ENCODE measurements at places on chromosomes 3 and 15. TPM values are rescaled to one million over a fixed set of nuclear protein-coding genes. Genes with fewer than 3 reads are reported as not detected.

The ARPIN gene
- polyA plus RNA-seq, result 27.1 TPM

The LRRC15 gene
- polyA plus RNA-seq, result not detected

The FAM3D gene
- polyA plus RNA-seq, result 0.20 TPM

The GOLGA6L7 gene
- 0.30 TPM for polyA plus RNA-seq

The PDZRN3 gene
- 56.4 TPM for polyA plus RNA-seq

The CATSPER2 gene
- polyA plus RNA-seq, result 10.0 TPM

The UBE3A gene
- 97.4 TPM for polyA plus RNA-seq

The GOLGA6A gene
- polyA plus RNA-seq, result not detected

The CFAP100 gene
- 2.1 TPM for polyA plus RNA-seq

The UQCRC1 gene
- polyA plus RNA-seq, result 124 TPM

The CTXN2 gene
- polyA plus RNA-seq, result not detected

The LSMEM2 gene
- 0.27 TPM for polyA plus RNA-seq

The ERC2 gene
- 1.2 TPM for polyA plus RNA-seq

The PTH1R gene
- 194 TPM for polyA plus RNA-seq

DNA sequence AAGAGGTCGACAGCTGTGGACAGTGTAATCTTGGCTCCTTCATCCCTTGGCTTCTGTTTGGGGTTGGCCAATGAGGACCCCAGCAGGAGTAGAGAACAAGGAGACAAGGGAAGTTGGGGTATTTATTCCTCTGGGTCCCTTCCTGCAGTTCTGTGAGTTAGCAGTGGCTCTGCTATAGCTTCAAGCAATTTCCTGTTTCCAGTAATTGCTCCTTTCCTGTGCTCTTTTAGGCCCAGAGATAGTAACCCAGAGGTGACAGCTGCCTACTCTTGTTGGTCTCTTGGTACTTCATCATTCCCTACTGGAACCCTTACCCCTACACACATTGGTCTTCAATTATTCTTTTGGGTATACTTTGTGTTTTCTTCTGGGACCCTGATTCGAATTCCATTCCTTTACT is 92.9 kb downstream of the NR1D2 start:
- DNase-seq, result no peak

GRCh38 chr3:124140746-124141145 is 148.8 kb upstream of the ROPN1 start:
- no peak for DNase-seq

- DNase-seq, result no peak
Measured at GRCh38 chr15:90560229-90560776, 30.6 kb downstream of the CRTC3 start.

DNA sequence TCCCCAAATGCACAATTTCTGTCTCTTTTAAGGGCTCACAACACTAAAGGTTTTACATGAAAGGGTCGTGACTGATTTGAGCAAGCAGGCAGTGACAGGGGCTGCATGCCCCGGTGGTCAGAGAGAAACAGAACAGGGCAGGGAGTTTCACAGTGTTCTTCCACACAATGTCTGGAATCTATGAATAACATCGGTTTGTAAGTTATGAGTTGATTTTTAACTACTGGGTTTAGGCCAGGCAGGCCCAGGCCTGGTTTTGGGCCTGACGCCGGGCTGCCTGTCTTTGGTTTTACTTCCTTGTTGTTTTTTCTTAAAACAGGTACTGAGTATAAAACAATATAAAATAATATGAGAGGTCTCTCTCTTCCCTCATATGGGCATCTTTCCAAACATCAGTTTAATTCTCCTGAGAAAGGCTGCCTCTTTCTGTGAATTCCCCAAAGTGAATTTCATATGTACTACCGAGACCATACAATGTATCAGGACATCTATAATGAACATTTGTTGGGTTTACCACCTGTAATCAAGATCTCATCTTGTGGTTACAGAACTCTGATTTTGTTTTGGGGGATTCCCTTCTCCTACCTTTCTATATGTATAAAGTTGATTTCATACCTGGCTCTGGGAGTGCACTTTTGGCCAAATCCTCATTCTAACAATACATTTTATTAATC is 74.4 kb downstream of the CD200 start:
- DNase-seq, result no peak

DNA sequence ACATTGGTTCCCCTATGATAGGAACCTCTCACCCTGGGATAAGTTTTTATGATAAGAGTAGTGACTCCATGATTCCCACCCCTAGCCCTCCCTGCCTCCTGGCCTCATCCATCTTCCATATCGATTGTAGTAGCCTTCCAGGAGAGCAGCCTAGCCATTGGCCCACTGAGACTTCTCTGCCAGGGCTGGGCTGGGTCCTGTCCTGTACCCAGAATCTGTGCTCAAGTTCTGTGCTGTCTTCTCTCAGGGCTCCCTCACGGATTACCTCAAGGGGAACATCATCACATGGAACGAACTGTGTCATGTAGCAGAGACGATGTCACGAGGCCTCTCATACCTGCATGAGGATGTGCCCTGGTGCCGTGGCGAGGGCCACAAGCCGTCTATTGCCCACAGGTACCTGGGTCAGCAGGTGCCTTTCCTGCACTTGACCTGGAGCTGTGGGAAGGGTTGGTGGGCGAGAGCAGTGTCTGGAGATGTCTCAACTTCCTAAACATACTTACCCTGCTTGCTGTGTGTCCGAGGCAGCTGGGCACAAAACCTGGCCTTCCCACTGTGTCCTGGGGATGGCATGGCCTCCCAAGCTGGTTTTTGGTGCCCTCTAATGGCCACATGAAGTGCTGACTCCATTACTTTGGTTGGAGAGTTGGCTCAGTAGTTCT is 16.6 kb upstream of the EXOG start:
- peak; percentile 32 for DNase-seq

- no peak for DNase-seq
Measured at GRCh38 chr15:59249816-59250215, 43.2 kb downstream of the LDHAL6B start.

DNA sequence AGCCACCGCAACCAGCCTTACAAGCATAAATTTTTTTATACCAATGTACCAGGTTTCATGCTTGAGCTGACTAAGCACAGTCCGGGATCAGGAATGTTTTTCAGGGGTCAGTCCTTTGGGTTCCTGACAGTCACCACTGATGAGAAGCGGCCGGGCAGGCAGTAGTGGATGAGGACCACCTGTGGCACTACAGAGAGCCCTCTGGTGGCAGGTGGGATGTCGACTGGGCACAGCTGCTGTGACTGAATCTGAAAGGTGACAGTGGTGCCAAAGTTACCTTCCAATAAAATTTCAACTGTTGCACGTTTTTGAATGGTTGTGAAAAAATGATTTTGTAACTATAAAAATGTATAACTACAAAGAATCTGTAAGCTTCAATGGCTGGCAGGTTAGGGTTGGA is 34.0 kb downstream of the TPRA1 start:
- no peak for DNase-seq

GRCh38 chr3:72270072-72270681 is 485.2 kb upstream of the PROK2 start:
- no peak for DNase-seq

GRCh38 chr3:111338059-111338698 is 203.8 kb upstream of the CD96 start:
- no peak for DNase-seq

GRCh38 chr15:98083203-98083910 is 122.9 kb downstream of the ARRDC4 start:
- DNase-seq, result no peak

- no peak for DNase-seq
Measured at GRCh38 chr15:99718421-99718820, 14.8 kb downstream of the LYSMD4 start.

DNA sequence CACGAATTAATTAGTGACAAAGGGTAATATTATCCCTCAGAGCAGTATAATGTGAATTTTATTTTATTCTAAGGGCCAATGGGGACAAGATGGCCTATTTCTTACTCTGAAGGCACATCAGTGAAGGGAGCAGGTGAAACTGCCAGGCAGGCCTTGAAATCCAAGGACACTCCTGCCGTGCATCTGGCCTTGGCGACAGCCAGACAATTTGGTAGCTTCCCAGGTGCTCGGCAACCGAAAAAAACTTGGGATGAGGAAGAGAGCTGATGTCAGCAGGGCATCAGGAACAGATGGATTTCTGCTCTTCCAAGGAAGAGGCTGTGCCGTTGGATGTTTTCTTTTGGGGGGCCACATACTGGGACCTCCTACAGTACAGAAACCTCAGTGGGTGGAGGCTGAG is 83.2 kb upstream of the ADAMTSL3 start:
- no peak for DNase-seq

- DNase-seq, result no peak
Measured at GRCh38 chr3:15051531-15051930, 13.6 kb downstream of the MRPS25 start.

- peak; percentile 93 for DNase-seq
Measured at GRCh38 chr15:34969340-34970097, at the start of gene AQR. AQR (minus strand) TSS chr15:34969742; CDS start chr15:34969613, 129 bp downstream.

GRCh38 chr15:39851500-39852092 is 68.5 kb downstream of the GPR176 start:
- DNase-seq, result no peak

GRCh38 chr15:60546744-60547143 is 67.8 kb upstream of the ICE2 start:
- DNase-seq, result no peak

GRCh38 chr3:4460334-4460733 is 6.7 kb downstream of the SUMF1 start:
- no peak for DNase-seq

Data from left renal pelvis (tissue), 4 donors.